Central memory CD4-positive, alpha-beta T cell (primary cell): ENCODE measurements at places on chromosomes 4 and X.
A peak's percentile ranks its signal among the peaks of the same experiment; 100 is the strongest.

DNA sequence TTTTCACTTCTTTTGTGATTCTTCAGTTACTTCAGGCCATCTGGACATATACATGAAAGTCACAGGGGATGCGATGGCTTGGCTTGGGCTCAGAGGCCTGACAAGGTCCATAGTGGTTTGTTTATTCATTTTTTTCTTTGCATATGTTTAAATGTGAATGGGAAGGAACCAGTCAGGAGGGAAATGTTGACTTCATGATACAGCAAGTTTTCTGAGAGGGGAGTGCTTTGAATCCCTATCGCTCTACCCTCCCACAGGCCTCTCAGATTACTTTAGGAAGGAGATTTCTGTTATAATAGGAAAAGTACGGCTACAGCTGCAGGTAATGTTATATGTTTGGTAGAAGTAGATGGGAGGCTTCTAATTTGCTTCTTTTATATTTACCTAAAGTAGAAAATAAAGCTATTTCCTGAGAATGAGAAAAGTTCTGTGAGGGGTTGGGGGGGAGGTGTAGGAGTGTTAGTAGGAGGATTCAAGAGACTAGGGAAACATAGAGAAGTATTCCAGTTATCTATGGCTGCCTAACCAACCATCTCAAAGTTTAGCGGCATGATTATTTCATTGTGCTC, 322.9 kb downstream of the RAPGEF2 start:
- no peak for DNase-seq

- no peak for DNase-seq
Observed at GRCh38 chr4:186886759-186887158, 163.1 kb upstream of the FAT1 start.

DNA sequence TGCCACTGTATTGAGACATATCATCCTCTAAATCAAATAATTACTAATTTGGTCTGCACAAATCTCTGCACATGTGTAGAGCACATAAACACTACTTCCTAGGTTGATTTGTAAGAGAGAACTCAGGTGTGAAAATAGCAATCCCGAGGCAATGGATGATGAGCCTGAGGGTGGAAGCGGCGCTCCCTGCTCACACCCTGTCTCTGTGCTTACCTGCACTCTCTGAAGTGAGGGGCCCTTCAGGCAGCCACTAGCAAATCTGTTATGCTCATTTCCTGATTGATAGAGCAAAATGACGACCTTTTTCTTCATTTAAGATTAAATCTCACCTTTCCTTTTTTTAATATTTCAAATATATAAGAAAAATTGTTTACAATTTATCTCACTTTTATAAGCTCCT, 1995.7 kb upstream of the AGA start:
- DNase-seq: no peak

DNA sequence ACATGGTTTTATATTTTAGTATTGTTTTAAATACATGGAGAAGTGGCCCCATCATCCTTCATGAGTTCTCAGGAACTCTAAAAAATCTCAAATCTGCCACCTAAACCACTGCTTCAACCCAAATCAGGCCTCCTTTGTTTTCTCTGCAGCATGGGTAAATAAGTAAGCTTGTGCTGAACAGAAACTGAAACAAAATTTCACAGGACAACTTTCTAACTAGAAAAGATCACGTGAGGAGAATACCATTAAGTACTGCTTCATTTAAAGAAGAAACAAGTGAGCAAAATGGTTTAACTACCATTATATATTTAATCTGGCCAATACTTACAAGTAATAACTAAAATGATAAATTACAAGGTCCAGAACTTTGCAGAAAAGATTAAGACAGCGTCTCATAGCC, 2.5 kb downstream of the ARAP2 start:
- peak; percentile 61 for DNase-seq

- DNase-seq: no peak
Observed at GRCh38 chr4:91317434-91317833, 986.3 kb upstream of the GRID2 start.
